ENCODE measurements at places on chromosomes 16 and 17. TPM values are rescaled to one million over a fixed set of nuclear protein-coding genes. Genes with fewer than 3 reads are reported as not detected.

Gene VTN
- 0.56 TPM for polyA plus RNA-seq

Gene SLC25A39
- 153 TPM for polyA plus RNA-seq

Gene KRTAP4-4
- polyA plus RNA-seq, result not detected

Gene RNF222
- not detected for polyA plus RNA-seq

Gene HSD17B2
- not detected for polyA plus RNA-seq

Gene ZG16
- not detected for polyA plus RNA-seq

Gene CRISPLD2
- 13.2 TPM for polyA plus RNA-seq

Gene RAC3
- 65.2 TPM for polyA plus RNA-seq

Gene P2RX5
- 3.1 TPM for polyA plus RNA-seq

Gene TEN1
- 12.9 TPM for polyA plus RNA-seq
